Activated CD4-positive, alpha-beta T cell treated with anti-CD3 and anti-CD28 coated beads for 36 hours (primary cell): ENCODE measurements at places on chromosomes 5 and 9. TPM values are rescaled to one million over a fixed set of nuclear protein-coding genes. Genes with fewer than 3 reads are reported as not detected.

KIF24 gene
- total RNA-seq = 7.7 TPM

SPINK7 gene
- total RNA-seq = not detected

GARIN3 gene
- 0.79 TPM for total RNA-seq

UBTD2 gene
- 6.0 TPM for total RNA-seq

GRCh38 chr5:142170254-142170953, 61.8 kb downstream of the NDFIP1 start:
- no peak for DNase-seq

DNA sequence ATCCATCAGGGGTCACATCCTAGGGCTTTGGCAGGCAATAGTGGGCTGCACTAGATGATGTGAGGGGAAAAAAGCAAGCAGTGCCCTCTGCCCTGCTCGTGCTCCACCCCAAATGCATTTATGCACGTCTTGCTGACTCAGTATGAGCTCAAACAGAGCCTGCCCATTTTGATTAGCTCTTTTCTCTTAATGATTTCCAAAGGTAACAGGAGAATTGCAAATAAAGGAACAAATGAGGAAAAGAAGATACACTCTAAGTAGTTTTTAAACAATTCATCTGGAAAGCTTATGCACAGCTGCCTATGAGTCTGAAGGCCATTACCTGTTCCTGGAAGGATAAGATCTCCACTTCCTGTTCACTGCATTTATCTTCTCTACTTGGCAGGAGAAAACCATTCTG, 364.2 kb downstream of the TMEM232 start:
- no peak for DNase-seq

DNA sequence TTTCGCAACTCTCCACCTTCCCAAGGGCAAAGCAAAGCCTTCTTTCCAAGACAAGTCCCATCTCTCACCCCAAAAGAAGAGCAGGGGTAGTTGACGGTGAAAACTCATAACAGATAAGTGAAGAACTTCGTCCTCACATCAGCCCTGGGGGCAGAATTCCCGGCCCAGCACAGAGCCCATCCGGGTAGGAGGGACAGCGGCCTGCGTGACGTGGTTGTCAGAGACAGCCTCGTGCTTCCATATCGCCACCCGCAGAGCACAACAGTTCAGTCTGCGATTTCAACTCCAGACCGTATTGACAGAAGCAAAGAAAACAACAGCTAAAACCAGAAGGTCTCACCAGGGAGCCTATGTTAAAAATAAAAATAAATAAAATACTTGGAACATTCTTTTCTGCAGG, 273.2 kb downstream of the SYK start:
- no peak for DNase-seq

DNA sequence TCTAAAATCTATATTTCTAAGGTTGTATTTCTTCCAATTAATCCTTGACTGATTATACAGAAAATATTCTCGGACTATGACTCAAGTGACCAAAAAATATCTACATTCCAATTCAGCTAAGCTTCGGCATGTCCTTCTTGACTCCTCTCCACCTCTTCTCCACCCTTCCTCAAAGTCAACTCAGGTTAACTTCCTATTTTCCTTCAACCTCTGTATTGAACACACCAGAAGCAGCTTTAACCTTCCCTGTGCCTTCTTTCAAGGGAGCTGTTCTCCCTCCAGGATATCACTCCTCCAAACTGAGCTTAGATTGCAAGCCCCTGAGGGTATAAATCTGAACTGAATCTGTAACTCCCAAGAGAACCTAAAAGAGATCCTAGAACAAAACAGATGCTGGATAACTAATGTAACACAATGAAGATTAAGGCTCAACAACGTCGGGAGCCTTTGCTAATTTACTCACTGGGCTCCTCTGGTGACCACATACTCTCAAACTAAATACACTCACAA, 1.1 kb downstream of the SLCO4C1 start:
- no peak for DNase-seq

DNA sequence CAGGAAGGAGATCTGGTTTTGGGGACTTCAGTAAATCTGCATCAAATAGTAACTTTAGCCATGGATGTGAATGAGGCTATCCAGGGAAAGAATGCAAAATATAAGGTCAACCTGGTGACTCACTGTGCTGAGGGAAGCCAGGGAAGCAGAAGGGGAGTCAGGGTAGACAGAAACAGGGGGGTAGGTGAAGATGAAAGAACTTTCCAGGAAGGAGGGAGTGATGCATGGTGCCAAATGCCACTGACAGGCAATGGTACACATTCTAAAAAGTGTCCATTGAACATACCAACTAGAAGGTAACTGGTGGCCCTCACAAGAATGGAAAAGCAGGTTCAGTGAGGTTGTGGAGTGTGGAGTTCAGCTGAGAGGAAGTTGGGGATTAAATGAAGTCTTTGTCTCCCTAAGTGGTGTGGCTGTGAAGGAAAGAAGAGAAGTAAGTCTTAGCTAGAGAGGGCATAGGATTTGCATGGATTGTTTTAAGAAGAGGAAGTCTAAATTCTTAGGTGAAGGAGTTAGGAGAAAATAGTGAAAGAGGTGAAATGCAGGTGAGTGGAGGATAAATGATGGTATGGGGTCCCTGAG, 35.5 kb downstream of the PALM2AKAP2 start:
- no peak for DNase-seq

DNA sequence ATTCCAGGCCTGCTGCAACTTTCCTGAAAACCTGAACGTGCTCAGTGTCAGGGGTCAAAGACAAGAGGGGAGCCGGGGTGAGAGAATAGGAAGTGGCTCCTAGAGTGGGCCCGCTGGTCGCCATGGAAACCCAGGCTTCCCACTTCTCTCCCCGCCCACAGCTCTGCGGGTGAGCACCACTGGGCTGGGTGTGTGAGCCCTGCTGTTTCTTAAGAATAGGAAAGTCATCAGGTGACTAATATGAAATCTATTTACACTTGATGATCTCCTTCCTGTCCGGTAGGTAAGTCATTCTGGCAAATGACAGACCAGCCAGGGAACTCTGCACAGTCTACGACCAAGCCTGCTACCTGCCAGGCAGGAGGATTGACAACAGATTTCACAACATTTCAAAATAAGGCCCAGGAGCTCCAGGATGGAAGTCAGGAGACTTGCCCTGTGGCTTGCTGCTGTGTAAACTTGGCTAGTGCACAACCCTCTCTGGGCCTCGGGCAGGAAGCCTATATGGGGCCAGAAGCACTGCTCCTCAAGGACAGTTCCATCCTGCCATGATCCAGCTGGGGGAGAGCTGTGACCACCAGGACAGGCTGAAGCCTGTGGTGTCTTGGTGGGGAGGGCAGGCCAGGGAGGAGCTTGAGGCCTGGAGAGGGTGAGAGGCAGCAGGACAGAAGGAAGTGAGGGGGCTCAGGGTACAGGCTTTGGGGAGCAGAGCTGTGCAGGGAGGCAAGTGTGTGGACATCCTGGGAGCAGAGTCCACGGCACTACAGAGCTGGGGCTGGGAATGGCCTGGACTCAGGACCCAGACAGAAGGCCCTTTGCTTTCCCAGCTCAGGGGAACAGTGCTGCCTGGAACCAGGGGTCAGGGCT, 60.6 kb downstream of the SHB start:
- DNase-seq = peak; percentile 82

DNA sequence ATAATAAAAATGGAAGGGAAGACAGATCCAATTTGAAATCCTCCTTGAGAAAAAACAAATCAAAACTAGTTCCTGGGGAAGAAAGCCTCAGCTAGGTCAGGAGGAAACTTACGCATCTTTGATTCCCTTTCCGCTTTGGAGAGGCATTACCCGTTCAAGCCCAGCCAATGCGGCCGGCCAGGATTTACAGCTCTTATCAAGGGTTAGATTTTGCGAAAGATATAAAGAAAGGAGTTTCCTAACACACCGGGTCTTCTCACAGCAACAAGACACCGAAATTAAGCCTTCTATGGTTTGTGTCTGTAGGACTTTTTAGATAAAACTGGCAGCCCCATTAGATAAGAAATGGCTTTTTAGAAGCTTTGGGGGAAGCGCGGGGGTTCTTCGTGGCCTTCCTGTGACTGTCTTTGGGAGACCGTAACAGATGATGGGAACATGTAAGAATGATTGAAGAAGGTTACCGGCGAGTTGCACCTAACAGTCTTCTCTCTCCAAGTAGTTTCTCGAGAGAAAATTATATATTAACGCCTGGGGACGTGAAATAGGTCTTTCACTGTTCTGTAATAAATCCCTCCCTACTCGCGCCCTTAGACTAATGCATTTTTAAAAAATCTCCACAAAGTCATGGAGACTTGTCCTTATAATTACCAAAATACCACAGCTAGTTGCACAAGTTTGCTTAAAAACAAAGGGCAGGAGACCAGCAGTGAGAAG, 1.3 kb upstream of the ISL1 start:
- DNase-seq = no peak

GRCh38 chr9:94921656-94922055, 195.2 kb downstream of the AOPEP start:
- DNase-seq = no peak

DNA sequence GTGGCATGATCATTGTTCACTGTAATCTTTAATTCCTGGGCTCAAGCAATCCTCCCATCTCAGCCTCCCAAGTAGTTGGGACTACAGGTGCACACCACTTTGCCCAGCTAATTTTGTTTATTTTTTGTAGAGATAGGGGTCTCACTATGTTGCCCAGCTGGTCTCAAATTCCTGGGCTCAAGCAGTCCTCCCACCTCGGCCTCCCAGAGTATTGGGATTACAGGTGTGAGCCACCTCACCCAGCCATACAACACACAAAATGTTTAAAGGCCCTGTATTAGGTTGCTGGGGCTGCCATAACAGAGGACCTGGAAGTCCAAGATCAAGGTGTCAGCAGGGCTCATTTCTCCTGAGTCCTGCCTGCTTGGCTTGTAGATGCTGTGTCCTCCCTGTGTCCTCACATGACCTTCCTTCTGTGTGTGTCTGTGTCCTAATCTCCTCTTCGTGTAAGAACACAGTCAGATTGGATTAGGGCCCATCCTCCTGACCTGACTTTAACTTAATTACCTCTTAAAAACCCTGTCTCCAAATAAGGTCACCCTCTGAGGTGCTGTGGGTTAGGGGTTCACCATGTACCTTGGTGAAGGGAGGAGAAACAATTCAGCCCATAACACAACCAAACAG, 5.4 kb downstream of the UBE2QL1 start:
- DNase-seq = no peak

DNA sequence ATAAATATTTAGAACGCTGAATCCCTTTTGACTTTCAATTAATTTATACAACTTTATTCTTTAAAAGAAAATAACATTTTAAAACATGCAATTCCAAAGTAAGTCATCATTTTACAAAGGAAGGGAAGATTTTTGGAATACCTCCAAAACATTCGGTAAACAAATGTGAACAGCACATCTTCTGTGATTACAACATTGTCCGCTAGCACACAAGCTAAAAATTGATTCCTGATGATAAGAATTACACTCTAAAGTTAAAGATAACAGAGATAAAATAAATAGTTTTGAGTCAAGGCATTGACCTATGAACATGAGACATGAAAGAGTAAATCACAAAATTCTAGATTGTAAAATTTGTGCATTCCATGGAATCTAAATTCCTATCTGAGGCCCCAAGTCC, 56.2 kb upstream of the TRAF1 start:
- DNase-seq = no peak

- no peak for DNase-seq
These were observed 25.0 kb upstream of the IL17B start for GRCh38 chr5:149403923-149404745.
